ENCODE measurements at places on chromosomes 6 and 20.

DNA sequence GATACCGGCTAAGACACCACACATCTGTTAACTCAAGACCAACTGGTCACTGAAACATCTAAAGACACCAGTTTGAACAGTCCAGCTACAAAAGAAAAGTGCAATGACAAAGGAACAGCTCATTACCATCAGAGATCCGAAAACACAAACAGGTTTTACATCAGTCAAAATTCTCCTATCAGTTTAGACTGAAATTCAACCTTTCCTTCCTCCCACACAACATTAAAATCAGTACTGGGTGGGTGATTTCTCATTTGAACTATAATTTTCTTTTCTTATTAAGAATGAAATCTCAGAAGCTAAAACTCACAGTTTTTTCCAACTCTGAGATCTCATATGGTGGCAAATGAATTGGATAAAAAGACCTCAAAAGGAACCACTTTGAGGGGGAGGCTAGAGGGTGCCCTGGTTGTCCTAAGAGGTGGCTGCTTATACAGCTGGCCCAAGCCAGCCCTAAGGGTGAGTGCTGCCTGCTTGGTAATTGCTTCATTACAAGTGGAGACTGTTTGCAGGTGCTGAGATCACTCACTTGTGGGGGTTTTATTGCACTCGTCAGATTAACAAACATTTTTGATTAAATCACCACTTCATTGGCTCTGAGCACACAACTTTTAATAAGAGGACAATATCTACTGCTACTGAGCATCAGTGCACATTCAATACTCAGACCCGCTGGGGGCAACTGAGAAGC lies 4.3 kb downstream of the CCDC167 start:
- DNase-seq = no peak

DNA sequence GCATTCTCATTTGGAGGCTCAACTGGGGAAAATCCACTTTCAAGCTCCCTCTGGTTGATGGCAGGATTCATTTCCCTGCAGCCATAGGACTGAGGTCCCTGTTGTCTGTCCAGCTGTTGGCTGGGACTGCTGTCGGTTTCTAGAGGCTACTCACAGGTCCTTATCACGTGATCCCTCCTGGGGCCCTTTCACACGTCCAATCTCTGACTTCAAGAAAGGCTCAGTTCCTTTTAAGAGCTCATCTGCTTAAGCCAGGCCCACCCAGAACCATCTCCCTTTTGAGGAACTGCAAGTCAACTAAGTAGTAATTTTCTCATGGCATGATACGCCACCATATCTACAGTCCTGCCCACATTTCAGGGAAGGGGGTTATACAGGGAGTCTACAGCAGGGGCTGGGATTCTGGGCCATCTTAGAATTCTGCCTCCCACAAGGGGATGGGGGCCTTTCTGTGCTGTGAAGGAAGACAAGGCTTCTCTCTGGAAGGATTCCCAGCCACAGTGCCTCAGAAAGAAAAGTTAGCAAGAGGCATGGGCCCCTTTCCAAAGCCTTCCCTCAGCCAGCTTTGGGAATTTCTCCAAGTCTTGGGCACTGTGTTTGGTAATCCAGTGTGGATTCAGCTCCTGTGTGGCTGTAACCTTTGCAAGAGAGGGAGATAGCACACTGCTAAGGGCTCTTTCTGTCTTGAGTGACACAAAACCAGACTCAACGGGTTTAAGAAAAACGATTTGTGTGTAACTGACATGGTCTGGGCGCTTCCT lies 66.4 kb downstream of the CTCFL start:
- DNase-seq = no peak

DNA sequence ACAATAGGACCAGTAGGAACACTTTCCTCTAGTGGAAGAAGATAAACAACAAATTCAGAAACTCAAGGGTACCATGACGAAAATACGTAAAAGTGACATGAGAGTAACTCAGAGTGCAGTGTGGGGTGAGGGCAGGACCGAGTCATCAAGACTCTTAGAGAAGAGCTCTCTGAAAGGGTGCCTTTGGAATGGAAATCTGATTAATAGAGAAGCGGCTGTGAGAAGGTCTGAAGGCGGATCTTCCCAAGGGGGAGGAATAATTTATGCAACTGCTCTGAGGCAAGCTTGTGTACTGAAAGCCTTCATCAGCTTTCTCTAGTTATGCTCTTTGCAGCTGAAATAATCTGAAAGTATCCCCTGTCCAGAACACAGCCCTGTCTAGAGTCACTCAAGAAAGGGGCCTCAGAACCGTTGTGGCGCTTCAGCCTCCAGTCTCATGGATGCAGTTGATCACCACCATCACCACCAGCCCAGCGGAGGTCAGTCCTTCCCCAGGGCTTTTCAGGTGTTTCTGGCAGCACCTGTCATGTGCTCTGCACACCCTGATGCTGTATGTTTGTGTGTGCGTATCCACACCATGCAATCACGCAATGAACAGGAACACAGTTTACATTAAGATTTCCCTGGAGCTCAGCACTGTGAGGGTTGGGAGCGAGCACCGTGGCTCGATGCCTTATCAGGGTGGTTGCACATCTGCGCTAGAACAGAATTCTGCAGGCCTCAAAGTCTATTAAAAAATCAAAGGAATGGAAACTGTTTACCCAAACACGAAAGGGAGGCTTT lies 396.5 kb downstream of the SMOC2 start:
- no peak for DNase-seq

DNA sequence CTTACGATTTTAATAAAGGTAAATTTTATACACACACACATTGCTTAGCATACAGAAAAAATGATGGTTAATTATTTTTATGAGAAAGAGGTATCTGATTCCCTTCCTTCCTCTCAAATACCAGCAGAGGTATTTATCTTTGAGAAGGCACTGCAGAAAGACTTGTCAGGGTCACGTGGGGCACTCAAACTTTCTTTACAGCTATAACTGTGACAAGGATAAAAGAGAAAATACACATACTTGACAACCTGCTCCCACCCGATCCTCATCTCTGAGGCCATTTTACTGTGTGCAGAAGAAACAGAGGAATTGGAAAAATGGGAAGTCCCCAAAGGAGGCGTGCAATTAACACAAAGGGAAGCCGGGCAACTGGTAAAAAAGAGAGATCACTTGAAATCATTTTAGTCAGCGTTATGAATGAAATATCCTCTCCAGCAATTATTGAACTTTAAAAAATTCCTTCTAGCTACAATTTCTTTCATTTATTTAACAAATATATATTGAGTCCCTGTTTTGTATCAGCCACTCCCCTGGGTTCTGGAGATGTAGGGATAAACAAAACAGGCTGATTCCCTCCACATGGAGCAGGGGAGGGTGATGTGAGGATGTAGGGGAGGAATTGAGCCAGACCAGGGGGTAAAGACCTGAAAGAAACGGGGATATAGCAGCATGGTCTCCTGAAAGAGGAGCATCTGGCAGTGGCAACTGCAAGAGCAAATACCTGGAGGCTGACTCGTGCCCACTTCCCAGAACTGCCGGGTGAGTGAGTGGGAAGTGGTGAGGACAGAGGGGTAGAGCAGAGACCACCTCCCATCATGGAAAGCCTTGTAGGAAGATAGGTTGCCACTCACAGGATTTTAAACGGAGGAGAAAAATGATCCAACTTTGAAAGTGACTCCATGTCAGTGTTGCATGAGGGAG lies 510.3 kb downstream of the KIF16B start:
- no peak for DNase-seq

- DNase-seq = no peak
These were observed 26.8 kb downstream of the SERPINB6 start for GRCh38 chr6:2944405-2945152.

GRCh38 chr6:63140692-63141318 lies 70.5 kb upstream of the FKBP1C start:
- DNase-seq = no peak

DNA sequence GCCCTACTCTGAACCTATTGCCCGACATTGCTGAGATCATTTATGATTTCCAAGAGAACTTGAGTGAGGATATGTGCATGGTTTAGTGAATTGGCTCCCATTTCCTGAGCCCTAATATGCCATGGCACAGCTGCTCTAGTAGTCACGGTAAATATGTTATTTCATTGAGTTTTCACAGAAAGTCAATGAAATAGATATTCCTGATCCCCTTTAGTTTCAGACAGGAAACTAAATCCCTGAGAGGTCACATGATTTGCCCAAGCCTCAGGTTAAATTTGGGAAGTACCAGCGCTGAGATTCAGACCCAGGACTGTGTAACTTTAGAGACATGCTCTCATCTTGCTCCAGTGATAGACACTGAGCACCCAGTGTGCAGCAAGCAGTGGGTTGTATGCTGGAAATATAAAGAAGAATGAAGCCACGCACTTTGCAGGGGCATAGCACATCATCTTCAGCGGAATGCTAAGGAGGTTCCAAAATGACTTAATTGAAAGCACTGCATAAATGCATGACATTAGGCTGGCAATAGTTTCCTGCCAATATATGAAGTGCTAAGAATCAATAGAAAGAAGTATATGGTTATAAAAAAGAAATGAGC lies 70.6 kb downstream of the FARS2 start:
- no peak for DNase-seq

DNA sequence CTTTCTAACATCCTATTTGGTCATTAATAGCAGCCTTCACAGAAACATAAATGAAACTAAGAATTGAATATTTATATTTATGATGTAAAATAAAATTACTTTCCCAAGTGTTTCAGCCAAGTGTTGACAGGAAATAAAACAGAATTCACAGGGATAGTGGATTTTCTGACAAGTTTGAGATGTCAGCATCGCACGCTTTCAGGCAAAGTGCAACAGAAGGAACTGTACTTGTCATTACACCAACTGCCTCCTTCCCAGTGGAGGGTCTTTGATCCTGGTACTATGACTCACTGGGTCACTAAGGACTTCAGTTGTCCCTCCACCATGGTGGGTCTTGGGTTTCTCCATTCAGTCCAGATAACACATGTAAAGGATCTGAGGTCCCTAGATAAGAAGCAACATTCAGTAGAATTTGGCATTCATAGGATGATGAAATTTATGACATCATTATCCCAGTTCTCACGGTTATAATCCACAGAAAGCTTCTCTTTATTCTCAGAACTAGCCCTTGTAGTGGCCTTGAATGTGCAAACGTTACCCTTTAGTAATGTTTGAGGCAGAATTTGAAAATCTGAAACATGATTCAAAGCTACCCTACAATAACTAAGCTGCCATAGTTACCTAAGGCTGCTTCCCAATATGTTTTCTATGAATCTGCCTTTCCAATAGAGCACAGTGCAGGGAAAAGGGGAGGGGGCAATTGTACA lies 3.8 kb upstream of the TNFAIP3 start:
- no peak for DNase-seq

DNA sequence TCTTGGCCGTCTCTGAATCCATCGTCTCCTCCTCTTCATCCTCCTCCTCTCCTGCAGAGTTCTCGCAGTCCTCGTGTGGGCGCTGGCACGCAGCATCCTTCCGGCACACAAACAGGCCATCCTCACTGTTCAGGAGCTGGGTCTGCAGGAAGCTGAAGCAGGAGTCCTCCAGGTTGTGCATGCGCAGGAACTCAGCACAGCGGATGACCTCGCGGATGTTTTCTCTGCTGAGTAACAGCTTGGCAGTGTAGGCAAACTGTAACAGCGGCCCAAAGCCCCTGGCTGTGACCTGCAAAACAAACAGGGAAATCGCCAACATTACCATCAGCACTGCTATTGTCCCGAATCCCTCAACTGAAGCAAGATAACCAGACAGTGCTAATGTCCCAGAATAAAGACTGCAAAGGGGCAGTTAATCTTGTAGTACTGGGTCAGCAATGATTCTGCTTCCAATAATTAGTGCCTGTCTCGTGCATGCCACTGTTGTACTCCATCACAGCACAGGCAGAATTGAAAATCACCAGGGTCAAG lies 57.4 kb downstream of the GJA10 start:
- no peak for DNase-seq

DNA sequence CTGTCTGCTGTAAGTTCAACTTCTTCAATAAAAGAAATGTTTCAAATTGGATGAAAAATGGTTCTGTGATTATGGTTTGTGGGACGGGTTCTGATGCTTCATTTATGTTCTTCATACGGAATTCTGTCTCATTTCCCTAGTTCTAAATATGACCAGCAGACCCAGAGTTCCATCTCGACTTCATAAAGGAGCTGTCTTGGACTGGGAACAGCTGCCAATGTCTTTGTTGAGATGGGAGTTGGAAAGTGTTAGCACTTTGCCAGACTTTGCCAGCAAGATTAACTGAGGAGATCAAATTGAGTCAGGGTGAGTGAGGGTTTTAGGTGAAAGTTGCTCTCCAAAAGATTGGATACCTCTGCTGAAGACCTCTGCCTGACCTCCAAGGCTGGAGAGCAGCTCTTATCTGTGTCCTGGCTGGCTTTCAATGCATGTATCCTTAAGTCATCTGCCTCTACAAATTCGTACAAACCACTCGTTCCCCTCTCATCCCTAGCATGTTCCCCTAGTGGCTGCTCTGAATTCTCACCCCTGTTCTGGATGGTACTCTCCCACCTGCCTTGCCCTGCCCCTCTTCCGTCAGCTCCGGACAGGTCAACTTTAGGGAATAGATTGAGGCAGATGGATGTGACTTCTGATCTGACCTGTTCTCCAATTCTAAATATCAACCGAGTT lies at the start of gene EFCAB8:
TSS of gene EFCAB8 (plus strand) at position 223 of the 672 bp plus-strand sequence. CDS start 4,870 bp downstream, outside the sequence.
- no peak for DNase-seq

- peak; percentile 99 for DNase-seq
These were observed at the start of gene DHX35 for GRCh38 chr20:38962044-38962927. DHX35 (plus strand) TSS chr20:38962344; CDS start chr20:38962368, 24 bp downstream.

GRCh38 chr6:121443971-121444541 lies 8.6 kb downstream of the GJA1 start:
- no peak for DNase-seq

- DNase-seq = no peak
These were observed 118.4 kb downstream of the FARS2 start for GRCh38 chr6:5379647-5380242.

DNA sequence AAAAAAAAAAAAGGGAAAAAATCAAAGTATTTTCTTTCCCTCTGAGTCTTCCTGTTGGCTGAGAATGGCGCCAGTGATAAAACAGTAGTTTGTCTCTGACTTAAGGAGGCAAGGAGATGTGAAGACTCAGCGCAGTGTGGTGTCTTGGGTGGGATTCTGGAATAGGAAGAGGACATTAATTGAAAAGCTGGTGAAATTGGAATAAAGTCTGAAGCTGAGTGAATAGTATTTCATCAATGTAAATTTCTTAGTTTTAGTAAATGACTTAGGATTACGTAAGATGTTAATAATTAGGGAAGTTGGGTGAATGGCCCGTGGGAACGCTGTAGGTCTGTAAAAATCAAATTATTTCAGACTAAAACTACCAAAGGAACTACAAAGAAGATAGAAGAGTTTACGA lies 122.8 kb upstream of the ZNF217 start:
- DNase-seq = no peak

DNA sequence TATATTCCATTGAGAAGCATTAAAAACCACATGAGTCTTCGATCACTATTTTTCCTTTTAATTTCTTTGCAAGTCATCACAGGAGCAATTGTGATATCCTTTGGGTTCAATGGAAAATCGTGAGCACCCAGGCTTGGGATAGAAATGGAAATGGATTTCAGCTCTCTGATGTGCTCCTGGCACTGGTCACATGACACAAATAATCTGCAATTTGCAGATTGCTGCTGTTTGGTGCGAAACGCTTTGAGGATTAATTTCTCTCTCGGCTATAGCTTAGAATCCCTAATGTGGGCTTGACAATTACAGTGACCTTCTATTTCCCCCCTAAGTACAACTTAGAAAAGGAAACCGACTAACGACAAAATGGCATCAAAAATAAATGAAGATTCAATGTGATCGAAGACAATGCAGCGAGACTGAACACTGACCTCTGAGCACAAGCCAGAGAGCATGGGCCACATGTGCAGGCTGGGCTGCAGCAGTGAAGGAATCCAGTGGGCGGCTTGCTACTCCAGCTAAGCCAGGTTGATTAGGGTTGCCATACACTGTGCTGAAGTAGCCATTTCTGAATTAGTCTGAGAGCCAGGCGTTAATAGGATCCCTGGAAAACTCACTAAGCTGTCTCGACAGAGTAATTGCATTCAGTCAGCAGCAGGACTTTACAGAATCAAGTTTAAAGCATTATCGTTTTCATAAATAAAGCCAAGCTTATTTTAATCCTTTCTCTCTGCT lies 301.8 kb upstream of the AGPAT4 start:
- DNase-seq = no peak

All from activated naive CD4-positive, alpha-beta T cell treated with anti-CD3 and anti-CD28 coated beads, Interleukin-2, amount 50 U/mL, for 72 hours (primary cell).